ENCODE measurements at places on chromosomes 13 and 19.

DNA sequence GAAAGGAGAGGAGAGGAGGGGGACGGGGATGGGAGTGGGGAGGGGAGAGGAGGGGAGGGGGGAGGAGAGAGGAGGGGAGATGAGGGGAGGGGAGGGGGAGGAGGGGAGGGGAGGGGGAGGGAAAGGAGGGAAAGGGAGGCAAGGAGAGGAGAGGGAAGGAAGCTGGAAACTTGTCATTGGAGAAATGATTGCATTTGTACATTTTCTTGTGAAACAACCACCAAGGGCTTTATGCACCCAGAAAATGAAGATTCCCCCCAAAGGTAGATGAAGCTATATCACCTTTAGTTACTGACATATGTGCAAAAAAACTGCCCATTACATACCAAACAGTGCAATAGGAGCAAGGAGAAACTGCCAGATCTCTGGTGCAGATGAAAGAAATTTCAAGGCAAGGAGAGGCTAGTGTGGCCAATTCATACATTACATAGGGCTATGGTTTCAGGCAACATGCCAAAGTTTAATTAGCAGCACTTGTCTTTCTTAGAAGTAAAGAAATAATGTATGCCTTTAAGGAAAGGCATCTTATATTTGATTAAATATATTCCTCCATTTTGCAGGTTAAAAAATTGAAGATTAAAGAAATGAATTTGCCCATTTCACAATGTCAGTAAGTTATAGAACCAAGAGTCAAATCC, 49.5 kb upstream of the STK24 start:
- no peak for DNase-seq

DNA sequence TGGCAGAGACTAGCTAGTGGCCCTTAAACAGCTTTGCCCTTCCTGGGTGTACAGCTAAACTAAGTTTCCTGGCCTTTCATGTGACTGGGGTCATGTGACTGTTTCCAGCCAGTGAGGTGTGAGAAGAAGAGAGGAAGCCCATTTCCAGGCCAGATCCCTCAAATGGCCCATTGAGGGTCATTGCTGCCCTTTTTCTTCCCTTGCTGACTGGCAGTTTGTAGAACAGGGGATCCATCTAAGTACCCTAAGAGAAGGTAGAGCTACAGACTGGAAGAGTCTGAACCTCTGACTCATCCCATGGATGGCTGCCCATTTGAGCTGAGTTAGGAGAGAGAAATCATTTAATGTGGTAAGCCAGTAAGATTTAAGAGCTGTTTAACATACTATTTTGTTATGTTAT, 2.8 kb downstream of the SWSAP1 start:
- no peak for DNase-seq

- no peak for DNase-seq
Measured at GRCh38 chr19:45996933-45997332, 1.7 kb downstream of the CCDC61 start.

GRCh38 chr13:32538143-32538620, 413 bp downstream of the N4BP2L2 start:
- DNase-seq = no peak

DNA sequence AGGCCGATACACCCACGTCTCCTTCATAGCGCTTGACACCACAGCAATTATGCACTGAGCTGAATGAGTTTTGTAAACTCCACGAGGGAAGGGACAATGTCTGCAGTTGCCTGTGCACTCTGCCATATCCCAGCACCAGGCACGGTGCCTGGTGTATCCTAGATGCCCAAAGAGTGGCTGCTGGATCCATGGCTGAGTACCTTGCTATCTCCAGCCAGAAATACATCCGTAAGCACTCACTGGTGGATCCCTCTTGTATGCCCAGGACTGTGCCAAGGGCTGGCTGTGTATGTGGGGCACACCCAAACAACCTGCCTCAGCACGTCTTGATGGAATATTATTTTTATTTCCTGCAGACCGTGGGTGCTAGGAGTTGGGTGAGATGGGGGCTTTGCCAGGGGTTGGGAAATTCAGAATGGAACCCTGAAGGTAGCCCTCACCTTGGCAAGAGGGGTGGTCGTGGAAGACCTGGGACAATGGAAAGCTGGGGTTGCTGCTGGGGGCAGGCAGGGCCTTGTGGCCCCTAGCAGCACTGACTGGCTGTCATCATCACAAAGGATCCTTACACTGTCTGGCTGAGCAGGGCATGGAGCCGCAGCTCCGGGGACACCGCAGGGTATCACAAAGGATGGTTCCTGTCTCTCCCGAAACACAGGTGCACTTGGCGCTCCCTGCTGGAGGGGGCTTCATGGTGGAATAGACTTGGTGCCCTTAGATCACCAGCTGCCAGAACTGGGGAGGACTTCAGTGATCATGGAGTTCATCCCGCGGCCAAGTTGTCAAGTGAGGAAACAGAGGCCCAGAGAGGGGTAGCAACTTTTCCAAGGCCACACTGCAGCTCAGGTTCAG, 131.3 kb downstream of the URI1 start:
- DNase-seq = no peak

DNA sequence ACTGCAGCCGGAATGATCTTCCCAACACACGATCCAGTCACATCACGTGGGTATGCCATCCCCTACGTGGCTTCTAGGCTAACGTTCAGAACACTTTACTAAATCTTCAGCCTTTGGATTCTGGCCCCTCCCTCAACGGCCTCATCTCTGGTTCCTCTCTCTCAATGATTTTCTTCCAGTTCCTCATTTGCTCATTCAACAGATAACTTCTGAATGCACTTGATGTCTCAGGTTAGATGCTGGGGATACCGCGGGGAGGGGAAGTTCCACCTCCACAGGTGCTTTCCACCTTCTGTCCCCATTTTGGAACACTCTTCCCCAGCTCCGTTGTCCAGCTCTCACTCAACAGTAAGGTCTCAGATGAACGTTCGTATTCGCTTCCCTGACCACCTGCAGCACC, 66.1 kb downstream of the ATP7B start:
- DNase-seq = no peak

Measured in right renal pelvis (tissue), 4 donors.